ENCODE measurements at places on chromosomes 4 and X.
A peak's percentile ranks its signal among the peaks of the same experiment; 100 is the strongest.

DNA sequence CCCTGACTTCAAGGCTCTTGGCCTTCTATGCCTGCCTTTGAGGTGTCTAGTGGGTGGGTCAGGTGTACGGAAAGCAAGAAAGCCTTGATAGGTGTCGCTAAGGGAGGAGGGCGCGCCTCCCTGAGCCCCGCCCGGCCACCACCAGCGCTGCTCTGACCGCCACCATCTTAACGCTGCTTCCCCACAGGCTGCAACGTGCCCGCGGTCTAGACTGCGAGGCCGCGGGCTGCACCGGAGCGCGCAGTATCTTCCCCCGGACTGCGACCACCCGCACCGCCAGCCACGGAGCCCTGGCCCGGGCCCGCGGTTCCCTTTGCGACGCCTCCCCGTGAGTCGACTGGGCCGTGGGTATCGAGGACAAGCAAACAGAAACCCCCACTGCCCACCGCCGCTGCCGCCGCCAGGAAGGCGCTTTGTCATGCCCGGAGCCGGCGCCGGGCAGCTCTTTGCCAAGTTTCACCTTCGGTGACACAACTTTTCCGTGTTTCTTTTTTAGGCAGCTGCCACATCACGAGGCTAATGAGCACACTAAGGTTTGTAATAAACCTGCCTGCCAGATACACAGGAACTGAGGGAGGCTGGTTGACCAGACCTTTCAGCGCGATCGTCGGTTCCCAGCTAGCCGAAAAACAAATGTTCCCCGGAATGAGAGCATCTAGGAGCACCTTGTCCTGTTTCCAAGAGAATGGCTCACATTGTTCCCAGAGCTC is 335.8 kb upstream of the F9 start:
- no peak overlapping the region for H3K27ac ChIP-seq
- peaks cover 15% of the 10 kb centered on the region for H3K27me3 ChIP-seq

- no peak overlapping the region for H3K4me3 ChIP-seq
- no peak overlapping the region for H3K27ac ChIP-seq
- no peak for DNase-seq
- H3K27me3 ChIP-seq = peaks cover 25% of the 10 kb centered on the region
Measured at GRCh38 chr4:174170906-174171305, 112.6 kb downstream of the FBXO8 start.

- DNase-seq = no peak
- H3K36me3 ChIP-seq = no peaks in the 10 kb centered on the region
- no peak overlapping the region for H3K4me3 ChIP-seq
- H3K27ac ChIP-seq = no peak overlapping the region
- no peaks in the 10 kb centered on the region for H3K4me1 ChIP-seq
Measured at GRCh38 chr4:163284304-163284703, 48.1 kb downstream of the NPY1R start.

- DNase-seq = no peak
- no peak overlapping the region for H3K27ac ChIP-seq
- no peaks in the 10 kb centered on the region for H3K27me3 ChIP-seq
- H3K4me1 ChIP-seq = peaks cover 10% of the 10 kb centered on the region
Measured at GRCh38 chr4:37644962-37645361, 41.2 kb downstream of the RELL1 start.

GRCh38 chr4:168743601-168744000 is 246.7 kb downstream of the PALLD start:
- no peak overlapping the region for H3K4me3 ChIP-seq
- no peaks in the 10 kb centered on the region for H3K27me3 ChIP-seq
- no peak for DNase-seq
- H3K4me1 ChIP-seq = peaks cover 53% of the 10 kb centered on the region
- peak overlapping the region; percentile 90 for H3K27ac ChIP-seq

Data from osteocyte (in vitro differentiated cells).